Stimulated activated CD8-positive, alpha-beta memory T cell treated with anti-CD3 and anti-CD28 coated beads, Interleukin-7, amount 100 ng/mL, for 1 hour (primary cell): ENCODE measurements at places on chromosomes 5 and 9.

DNA sequence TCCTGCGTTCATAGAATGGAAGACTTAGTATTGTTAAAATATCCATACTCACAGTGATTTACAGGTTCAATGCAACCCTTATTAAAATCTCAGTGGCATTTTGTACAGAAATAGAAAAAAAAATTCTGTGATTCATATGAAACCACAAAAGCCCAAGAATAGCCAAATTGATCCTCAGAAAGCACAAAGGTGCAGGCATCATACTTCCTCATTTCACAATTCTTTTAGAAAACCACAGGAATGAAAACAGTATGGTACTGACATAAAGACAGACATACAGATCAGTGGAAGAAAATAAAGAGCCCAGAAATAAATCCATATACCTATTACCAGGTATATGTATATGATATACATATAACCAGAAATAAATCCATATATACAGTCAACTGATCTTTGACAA, 86.8 kb upstream of the MEGF10 start:
- no peak for DNase-seq

DNA sequence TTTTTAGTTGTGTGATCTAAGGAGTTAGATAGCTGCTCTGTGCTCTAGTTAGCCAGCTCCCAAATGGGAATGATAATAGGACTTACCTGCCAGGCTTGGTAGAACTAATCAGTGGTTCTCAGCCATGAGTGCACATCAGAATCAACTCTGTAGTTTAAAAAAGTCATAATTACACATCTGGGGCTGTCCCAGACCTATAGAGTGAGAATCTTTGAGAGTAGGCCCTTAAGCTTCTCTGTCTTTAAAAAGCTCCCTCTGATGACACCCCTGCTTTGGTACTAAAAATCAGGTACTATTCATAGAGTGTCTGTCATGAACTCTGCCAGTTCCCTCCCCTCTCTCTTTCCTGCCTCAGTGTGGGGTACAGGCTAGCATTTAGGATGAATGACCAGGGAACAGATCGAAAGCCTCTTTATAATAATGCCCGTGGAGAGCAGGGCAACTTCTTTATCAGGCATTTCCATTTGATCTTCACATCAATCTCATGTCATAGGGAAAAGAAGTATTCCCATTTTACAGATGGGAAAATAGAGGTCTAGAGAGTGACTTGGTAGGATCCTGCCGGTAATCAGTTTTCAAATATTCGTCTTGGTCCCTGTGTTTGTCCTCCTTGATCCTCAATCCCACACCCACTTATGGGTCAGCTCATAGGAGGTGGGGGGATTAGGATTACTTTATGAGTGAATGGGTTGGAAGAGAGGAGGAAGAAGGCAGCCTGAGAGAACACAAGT, 15.3 kb downstream of the PPARGC1B start:
- no peak for DNase-seq

DNA sequence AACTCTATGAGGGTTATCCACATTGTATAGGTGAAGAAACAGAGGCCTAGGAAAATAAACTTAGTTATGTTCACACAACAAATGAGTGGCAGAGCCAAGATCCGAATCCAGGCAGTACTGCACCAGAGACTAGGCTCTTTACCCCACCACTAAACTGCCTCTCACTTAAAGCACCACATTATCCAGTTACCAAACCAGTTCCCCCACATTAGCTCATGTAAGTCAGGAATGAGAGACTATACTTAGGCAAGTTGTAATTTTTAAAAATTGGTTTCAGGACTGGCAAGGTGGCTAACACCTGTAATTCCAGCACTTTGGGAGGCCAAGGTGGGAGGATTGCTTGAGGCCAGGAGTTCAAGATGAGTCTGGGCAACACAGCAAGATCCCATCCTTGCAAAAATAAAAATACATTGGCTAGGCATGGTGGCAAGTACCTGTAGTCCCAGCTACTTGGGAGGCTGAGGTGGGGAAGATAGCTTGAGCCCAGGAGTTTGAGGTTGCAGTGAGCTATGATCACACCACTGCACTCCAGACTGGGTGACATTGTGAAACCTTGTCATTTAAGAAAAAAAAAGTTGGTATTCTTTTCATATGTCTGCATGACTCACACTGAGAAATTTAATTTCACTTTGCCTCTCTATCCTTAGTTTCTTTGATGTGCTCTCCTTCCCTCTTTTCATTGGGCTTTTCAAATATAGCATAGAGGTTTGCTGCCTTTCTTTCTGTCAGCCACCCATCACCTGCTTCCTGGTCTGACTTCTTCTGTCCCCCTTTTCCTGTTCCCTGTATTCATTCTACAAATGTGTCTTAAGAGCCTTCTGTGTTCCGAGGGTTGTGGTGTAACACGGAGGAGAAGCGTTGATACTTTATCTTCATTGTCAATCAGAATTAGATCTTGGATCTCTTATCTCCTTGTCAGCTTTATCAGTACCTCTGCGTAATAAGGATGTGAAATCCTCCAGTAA, 64.7 kb downstream of the ERMP1 start:
- DNase-seq = no peak

GRCh38 chr9:100515578-100516494, 42.9 kb downstream of the TMEFF1 start:
- no peak for DNase-seq

- no peak for DNase-seq
Measured at GRCh38 chr9:134331186-134332025, 5.2 kb downstream of the RXRA start.

DNA sequence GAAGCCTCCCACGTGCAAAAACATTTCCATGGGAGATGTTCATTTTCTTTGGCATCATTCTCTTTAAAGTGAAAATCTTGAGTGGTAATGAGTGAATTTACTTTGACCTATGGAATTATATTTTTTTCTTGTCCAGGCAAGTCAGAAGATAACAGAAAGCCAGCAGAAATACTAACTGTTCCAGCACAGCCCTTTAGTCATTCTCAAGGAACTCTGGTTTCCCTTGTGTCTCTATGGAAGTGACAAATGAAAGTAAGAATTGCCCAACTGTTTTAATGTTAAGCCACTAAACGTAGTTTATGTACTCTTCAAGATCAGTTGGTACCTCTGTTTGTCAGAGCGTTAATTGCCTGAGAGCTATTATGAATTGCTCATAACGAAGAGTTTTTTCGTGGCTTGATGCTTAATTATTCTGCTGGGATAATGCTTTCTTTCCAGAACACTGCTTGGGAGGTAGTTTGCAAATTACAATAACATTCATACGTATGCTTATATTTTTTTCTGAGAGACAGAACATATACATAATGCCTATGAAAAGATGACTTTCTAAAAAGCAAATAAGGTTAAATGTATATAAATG, 84.5 kb upstream of the CER1 start:
- DNase-seq = no peak

- no peak for DNase-seq
Measured at GRCh38 chr5:63854076-63854475, 108.2 kb downstream of the HTR1A start.

- DNase-seq = no peak
Measured at GRCh38 chr9:82127465-82127864, 138.9 kb downstream of the SPATA31D1 start.

DNA sequence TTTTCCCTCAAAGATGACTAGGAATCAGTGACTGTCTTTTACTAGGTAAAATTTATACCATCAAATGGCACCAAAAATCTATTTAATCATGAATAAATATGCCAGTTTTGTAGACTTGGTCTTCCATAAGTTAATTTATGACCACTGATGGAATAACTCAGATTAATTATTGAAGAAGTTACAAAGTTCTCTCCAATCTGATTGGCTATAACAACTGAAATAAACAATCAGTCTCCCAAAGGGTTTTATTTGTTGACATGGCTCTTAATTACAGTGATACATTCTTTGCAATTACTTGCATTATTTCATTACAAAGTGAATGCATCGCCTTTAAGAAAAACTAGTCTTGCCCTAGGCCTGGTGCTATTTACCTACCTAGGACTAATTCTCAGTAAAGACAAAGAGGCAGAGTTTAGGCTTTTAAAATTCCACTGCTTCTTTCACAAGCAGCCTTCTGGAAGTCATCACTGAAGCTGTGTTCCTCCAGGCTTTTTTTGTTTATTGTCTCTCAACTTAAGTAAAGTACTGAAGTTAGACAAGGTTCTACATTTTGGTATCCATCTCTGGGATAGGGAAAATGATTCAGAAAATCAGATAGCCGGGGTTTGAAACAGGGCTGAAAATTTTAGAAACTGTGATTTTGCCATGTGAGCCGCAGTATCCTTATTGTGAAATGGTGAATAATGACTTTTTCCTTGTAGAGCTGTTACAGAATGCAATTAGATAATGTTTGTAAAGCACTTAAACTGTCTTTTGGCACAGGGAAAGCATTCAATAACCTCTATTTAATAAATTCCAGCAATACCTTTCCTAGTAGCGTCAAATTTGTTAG, 2.5 kb downstream of the STOM start:
- no peak for DNase-seq

GRCh38 chr5:32542216-32543059, 42.9 kb upstream of the SUB1 start:
- DNase-seq = no peak

DNA sequence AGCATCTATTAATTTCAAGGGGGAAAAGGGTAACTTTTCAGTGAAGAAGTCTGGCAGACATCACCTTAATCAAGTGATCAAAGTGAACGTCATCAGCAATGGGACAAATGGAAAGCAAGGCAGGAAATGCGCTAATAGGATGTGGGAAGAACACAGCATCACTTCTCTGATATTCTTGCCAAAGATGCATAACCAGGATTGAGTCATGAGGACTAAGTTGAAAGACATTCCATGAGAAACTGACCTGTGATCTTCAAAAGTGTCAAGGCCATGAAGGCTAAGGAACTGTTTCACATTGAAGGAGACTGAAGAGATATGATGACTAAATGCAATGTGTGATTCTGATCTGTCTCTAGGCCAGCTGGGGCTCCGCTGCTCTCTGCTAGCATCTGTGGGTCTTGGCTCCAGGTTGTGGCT, 92.9 kb downstream of the NDFIP1 start:
- no peak for DNase-seq

- DNase-seq = no peak
Measured at GRCh38 chr5:124180299-124180874, 566.1 kb downstream of the ZNF608 start.

- DNase-seq = no peak
Measured at GRCh38 chr5:131810510-131811249, 13.9 kb upstream of the FNIP1 start.

DNA sequence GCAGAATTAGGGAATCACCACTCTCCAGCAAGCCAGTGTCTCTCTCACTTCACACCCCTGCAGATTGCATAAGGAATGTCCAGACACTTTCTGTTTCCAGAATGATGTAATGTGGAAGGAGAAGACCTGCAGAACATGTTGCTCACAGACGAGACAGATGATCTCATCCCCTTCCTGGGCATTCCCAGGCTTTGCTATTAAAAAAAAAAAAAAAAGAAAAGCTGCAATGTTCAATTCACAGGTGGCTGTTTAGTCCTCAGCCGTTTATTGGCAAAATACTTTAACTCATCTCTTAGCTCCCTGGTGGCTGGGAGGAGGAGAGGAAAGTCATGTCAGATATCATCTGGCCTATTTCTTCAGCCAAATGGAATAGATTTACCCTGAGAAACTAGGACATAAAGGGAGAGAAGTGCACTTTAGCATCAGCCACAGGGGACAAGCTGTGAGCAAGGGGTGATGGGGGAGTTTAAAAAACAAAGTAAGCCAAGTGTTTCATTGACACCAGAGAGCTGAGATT, 95.9 kb upstream of the TNC start:
- no peak for DNase-seq

- DNase-seq = no peak
Measured at GRCh38 chr5:137938751-137939143, 49.5 kb downstream of the PKD2L2 start.

- DNase-seq = no peak
Measured at GRCh38 chr9:3956081-3956671, 343.7 kb downstream of the GLIS3 start.

GRCh38 chr5:110852053-110852452, 113.2 kb downstream of the SLC25A46 start:
- DNase-seq = no peak

DNA sequence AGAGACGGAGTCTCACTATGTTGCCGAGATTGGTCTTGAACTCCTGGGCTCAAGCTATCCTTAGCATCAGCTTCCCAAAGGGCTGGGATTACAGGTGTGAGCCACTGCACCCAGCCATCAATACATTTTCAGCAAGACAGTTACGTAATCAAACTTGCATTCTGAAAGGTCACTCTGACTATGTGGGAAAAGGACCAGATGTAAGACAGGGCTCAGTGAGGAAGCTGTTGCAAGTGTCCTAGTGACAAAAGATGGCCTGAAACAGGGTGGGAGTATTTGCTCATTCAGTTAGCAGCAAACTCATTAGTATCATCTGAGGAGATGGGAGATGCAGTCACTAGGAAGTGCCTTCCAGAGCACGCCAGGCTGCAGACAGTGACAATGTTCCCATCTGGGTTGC, 16.9 kb downstream of the MED27 start:
- no peak for DNase-seq

DNA sequence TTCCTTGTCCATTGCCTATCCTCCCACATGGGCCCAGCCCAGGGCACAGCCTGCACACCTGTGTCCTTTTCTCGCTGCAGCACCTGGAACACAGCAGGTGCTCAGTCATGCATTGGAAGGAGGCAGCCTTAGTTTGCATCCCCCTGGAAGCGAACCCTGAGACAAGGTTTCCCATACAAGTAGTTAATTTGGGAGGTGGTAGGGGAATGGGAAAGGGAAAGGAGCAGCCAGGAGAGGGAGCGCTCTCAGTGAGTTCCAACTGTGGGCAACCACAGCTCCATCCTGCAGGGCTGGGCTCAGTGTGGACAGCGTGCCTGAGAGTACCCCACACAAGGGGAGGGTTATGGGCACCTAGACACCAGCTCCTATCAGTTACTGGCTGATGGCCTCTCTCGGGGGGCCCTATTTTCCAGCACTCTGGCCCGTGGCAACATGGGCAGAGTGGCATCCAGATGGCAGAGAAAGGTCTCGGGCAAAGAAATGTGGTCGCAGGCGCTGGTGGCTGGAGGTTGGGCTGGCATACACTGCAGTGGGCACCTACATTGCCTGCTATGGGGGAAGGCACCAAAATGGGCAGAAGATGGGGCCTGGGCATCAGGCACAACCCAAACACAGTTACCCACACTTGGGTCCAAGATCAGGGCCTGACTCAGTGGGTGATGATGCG, 50.1 kb downstream of the TSPAN17 start:
- no peak for DNase-seq

GRCh38 chr5:117880932-117881331, 1107.4 kb downstream of the DTWD2 start:
- no peak for DNase-seq

GRCh38 chr9:744790-745484, 96.6 kb upstream of the DMRT1 start:
- DNase-seq = no peak

DNA sequence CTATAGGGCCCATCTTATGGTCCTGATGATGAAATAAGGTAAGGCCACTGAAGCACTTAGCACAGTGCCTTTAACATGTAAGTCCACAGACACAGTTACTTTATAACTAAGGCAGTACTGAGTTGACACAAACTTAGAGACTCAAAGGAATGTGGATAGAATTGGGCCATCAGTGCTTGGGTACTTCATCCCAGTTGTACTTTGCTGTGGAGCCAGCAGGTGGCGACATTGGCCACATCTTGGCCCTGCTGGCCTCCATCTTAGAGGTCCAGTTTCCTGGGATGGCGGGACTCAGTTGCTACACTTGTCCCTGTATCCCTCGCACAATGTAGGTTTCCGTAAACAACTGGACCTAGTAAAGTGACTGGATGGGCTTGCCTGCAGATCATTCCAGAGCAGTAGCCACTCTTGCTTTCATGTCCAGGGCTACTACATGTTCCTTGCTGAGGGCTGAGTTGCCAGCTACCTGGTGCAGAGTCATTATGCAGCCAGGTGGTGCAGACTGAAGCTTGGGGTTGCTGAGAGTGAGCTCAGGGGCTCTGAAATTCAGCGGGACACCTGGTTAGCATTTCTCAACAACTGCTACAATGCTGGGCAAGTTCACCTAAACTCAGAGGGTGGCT, 10.6 kb downstream of the MTAP start:
- peak; percentile 43 for DNase-seq
